Stimulated activated naive CD4-positive, alpha-beta T cell treated with Interleukin-2 at 50 U/mL for 16 hours (primary cell): ENCODE measurements at places on chromosomes 12 and 14.

GRCh38 chr14:41718477-41719166, 111.9 kb downstream of the LRFN5 start:
- no peak for DNase-seq

DNA sequence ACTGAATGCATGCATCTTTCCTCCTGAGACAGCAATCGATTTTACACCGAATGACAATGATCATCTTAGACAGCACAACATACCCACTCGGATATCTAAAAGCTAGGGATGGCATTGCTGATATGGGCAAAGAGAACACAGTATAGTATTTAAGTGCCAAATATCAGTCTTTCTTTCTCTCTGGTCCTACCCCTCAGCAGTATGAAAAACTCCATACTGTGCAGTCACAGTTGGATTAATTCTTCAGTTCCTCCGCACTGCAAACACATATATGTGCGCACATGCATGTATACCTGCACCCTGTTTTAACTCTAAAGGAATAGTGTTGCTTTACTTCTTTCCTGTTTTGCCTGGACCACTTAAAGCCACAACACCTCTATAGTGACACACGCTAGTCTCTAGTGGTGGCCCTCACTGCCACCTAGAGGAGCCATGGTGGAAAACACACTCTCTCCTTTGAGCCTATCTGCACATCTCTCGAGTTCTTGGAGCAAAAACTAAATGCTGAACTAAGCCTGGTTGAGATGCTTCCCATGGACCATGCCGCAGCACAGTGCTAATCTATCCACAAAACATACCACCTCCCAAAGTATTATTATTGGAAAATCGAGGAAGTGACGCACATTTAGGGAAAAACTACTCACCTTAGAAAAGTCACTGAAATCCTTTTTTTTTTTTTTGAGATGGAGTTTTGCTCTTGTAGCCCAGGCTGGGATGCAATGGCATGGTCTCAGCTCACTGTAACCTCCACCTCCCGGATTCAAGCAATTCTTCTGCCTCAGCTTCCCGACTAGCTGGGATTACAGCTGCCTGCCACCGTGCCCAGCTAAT, 11.9 kb downstream of the TMEM52B start:
- peak; percentile 26 for DNase-seq

DNA sequence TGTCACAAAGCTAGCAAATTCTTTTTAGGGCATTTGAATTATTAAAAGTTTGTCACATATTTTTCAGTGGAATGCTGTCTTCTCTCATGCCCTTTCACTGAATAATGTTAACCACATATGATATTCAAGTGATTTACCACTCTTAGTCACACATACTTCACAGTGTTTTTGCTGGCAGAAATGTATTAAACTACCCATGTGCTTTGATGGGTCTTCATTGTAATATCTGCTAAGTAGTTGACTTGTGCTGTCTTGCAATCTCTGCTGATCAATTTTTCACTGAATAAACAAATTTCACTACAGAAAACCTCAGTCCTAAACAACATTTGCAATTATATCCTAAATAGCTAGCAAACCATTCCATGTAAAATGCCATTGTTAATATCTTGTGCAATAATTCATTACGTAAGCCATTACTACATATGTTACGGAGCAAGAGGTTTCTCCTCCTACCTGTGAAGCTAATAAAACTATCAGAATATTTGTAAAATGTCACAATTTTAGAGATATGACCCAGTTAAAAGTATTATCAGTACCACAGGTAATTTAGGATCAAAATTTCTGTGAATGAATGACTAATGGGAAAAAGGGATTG, 64.6 kb upstream of the LMO3 start:
- DNase-seq, result no peak

DNA sequence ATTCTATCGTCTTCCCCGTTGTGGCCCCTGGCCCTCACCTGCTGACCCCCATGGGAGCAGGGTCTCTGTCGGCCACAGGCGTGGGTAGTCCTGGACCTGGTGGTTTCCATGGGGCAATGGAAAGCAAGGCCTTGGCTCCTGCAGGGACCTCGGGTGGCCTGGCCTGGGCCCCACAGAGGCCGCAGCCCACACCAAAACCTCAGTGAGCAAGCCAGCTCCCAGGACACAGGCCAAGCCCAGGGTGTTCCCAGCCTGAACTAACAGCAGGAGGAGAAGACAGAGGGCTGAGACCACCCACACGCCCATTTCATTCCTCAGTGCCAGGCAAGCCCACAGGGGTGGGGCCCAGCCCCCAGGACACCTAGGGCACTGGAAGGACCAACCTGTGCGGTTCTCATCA, 16.9 kb downstream of the ABCB9 start:
- no peak for DNase-seq

- no peak for DNase-seq
Measured at GRCh38 chr12:129716825-129717224, 187.0 kb downstream of the TMEM132D start.

- DNase-seq, result no peak
Measured at GRCh38 chr14:79965896-79966295, 245.4 kb downstream of the DIO2 start.

DNA sequence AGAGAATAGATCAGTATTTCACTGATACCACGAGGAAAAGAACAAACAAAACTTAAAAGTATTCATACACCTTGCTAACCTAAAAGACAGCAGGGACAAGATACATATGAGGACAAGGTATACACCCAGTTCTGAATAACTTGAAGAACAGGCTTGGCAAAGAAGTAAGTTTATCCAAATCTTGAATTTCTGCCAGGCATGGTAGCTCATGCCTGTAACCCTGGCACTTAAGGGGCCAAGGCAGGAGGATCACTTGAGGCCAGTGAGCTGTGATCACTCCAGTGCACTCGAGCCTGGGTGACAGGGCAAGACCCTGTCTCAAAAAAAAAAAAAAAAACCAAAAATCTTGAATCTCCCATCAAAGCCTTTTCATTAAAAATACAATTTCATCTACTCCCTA, 25.0 kb downstream of the EIF2S1 start:
- no peak for DNase-seq

DNA sequence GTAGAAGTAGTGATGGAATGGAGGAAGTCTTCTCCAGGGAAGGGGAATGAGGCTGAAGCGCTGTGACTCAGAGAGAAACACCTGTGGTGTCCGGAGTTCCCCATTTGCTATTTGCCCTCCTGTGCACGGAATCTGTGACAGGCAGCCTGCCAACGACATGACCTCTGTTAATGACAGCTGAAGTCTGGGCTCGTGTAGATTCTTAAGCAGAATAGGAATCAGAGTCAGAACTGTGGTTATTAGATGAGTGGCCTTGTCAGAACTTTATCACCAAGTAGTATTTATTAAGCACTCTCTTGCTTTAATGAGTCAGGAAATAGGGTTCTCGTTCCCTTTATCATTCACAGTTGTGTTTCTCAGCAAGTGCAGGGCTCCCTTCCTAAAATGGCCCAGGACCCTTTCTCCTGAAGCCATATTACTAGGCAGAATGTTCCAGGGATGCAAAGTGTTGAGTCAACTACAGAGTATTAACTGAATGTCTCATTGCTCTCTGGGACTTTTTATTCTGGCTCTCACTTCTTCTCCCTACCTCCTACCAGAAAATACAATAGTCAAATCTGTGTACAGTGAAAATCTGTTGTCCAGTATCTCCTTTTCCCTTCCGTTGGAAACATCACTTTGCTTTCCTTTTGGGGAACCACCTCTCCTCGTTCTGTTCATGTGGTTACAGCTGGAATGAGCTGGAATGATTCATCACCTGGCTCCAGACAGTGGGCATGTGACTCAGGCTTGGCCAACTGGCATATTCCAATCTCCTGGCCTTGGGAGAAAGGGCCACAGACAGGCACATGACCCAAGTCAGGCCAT, 77.8 kb upstream of the MAX start:
- peak; percentile 47 for DNase-seq

DNA sequence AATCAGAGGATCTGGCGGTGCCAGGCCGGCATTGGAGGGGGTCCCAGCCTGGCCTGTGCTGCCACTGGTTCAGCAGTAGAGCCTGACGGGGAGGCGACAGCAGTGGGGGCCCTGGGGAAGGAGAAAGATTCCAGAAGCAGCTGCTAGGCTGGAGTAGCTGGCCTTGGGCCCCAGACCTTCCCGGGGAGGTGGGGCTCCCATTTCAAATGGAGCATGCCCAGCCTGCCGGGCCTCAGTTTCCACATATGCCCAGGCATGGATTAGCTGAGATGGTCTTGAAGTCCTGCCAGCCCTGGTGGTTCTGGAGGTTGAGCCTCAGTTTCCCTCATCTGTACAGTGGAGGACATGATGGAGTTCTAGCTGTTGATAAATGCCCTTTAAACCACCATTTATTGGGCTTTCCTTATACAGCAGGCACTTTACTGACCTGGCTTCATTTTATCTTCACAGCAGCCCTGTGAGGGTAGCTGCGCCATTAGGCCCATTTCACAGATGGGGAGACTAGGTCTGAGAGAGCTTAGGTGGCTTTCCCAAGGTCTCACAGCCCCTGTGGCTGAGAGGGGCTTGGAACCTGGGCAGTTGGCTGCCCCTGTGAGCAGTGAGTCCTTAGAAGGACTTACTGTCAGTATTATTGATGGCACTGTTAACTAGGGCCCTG, 21.8 kb downstream of the SH2B3 start:
- DNase-seq, result no peak

DNA sequence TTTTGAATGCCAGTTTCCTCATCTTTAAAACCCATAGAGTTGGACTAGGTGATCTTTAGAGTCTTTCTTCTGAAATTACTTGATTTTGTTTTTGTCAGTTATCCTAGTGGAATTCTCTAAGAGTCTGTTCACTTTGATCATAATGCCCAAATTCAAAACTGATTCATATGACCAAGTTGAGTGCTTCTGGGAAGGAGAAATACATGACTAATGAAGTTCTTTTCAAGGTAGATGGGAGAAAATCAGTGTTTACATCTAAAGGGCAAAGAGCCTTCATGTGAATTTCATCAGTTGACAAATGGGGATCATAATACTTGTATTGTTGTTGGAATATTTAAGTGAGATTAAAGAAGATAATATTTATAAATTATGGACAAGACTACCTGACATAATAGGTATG, 53.2 kb downstream of the ERC1 start:
- no peak for DNase-seq

GRCh38 chr12:66688846-66689439, 10.1 kb upstream of the GRIP1 start:
- DNase-seq, result no peak

GRCh38 chr14:105141026-105141425, 27.6 kb downstream of the JAG2 start:
- DNase-seq, result no peak

DNA sequence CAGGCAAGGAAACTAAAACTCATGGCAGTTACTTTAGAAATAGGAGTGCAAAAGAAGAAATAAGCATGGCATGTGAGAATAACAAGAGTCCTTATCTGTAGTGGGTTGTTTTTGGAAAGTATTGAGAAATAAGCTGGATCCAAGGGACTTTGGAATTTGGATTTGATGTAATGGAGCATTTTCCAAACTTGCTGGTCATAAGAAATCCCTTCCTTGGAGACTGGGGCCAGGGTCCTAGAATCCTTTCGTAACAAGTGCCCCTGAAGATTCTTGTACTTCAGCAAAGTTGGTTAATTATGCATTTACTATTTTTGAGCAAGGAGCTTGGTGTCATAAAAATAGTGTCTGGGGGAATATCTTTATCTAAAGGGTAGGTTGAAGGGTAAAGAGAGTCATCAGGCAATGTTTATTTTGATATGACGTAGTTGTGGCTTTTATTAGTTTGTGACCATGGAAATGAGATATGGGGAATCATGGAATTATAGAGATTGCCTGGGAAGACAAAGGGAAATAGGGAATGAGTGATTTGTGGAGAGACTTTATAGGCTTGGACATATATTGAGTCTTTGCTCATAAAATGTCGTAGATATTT, 53.9 kb downstream of the WNK1 start:
- DNase-seq, result no peak

GRCh38 chr14:77185093-77185465, 3.5 kb downstream of the TMEM63C start:
- DNase-seq, result no peak

DNA sequence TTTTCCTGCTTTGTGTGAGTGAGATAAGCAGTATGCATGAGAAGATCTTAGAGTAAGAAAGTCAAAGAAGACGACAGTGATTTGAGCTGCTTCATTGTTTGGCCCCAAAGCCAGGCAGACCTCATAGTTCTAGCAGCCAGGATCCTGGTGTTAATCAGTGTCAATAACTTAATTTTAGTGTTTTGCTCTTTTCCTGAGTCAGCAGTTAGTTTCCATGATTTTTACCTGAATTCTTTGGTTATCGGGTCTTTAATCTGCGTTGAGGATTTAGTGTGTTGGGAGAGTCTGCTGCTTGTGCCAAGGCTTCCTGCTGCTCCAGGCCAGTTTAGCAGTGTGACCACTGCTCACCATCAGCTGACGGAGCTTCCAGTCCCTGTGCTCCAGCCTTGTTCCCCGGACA, 241.6 kb upstream of the SOX5 start:
- no peak for DNase-seq

- DNase-seq, result no peak
Measured at GRCh38 chr14:96053600-96054381, 14.6 kb downstream of the C14orf132 start.

DNA sequence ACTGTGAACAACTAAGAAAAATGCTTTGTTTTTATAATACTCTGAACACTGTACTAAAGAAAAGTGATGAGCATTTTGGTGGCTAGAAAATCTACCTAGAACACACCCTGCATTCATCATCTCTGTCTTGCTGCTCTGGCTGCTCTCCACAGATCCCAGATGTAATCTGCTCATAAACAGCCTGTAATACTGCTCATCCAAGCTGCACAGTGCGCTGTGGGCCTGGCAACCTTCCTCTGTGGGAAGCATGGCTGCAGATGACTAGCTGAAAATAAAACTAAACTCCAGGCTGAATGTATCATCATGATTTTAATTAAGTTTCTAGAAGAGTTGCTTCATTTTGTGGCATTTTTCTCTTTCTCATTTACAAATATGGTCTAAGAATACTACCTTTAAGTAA, 200.7 kb downstream of the SLC2A13 start:
- DNase-seq, result no peak

DNA sequence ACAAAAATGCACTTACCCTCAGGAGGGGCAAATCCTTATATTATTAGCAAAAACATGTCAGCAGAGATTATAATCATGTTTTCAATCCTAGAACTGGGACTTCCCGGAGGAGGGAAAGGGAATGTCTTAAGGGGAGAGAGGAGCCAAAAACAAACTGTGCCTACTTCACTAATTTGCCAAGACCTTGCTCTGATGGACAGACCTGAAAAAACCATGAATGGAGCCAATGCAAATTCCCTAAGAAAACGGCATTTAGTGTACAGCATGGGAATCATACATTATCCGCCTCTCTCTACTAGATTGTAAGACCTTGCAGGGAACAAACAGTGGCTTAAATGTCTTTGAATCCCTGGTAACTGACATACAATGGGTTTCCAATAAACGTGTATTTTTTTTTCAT, 70.4 kb downstream of the NTN4 start:
- no peak for DNase-seq

DNA sequence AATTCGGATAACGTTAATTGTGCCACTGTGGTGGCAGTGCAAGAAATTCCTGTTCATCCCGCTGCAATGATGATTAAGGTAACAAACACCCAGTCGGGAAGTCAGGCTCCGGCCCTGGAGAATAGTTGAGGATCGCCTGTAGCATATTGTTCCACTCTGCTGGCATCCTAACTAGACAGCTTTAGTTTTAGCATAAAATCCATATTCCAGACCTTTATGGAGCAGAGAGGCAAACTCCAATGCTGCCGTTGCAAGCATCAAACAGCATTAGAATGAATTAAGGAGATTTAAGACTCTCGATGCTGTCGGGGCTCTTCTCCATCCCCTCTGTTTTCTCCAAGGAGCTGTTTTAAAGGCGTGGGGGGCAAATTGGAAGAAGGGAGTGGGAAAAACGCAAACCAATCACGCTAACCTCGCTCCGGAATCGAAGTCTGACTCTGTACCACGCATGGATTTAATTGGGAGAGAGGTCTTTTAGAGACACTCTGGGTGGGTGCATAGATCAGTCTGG, 660.4 kb downstream of the VRK1 start:
- no peak for DNase-seq
